Activated CD4-positive, alpha-beta T cell treated with anti-CD3 and anti-CD28 coated beads, Interleukin-2, amount 10 ng/mL, durations not matched to agents 24 days and 14 days (primary cell): ENCODE measurements at places on chromosomes 2 and 18. TPM values are rescaled to one million over a fixed set of nuclear protein-coding genes. Genes with fewer than 3 reads are reported as not detected.

DNAJC5G gene
- not detected in 2 replicates for total RNA-seq

SIX3 gene
- not detected in 2 replicates for total RNA-seq

DLGAP1 gene
- 0.99 and 1.5 TPM in 2 replicates for total RNA-seq

TCF7L1 gene
- 0.19 TPM in 1 of 2 replicates, not detected in the other for total RNA-seq

LYG1 gene
- 2.1 TPM in 2 replicates for total RNA-seq

RAB27B gene
- total RNA-seq: 0.33 and 0.45 TPM in 2 replicates
